Fibroblast of skin of right quadriceps (primary cell): ENCODE measurements at places on chromosomes 4 and X.

DNA sequence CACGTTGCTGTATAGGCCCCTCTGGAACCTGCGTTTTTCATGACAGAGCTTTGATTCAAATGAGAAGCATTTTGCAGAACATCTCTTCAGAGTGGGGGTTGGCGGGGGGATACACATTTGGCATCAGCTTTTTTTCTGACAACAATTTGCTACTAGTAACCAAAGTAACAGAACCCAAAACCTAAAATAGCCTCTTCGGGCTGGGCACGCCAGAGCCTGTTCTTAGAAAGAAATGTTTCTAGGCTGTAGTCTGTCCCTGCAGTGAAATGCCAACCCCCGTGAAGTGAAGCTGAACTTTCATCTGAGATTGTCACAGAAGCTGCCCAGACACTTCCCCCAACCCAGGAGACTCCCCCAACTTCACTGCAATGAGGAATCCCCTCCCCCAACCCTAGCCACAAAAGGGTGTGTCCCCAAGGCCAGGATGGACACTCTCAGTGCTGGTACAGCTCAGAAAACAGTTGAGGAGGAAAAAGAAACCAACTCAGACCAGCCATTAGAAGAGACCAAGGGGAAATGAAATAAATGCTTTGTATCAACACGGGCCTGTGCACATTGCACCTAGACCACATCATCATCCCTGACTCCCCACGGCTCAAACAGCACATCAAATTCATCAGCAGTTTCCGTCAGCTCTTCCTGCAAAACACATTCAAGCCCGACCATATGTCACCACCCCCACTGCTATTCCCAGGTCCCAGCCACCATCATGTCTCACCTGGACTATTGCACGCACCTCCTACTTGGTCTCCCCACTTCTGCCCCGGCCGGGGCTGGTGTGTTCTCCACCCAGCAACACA is 8.4 kb upstream of the MAN2B2 start:
- DNase-seq: no peak

GRCh38 chr4:165737309-165737972 is 135.6 kb upstream of the TLL1 start:
- DNase-seq: no peak

DNA sequence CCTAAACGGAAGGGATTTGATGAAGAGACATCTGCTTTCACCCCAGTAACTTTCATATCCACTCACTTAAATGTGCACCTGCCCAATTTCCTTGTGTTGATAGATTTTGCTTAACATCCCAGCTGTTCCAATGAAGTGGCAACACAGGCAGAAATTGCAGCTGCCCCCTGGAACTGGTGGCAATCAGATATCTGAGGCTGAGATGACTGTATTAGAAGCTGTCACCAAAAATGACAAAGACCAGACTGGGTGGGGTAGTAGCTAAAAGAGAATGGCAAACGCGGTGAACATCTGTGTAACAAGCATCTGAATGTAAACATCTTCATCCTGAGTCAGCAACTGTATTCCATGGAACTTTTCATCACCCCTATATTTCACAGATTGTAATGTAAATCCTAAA is 17.1 kb downstream of the GABRA2 start:
- no peak for DNase-seq

DNA sequence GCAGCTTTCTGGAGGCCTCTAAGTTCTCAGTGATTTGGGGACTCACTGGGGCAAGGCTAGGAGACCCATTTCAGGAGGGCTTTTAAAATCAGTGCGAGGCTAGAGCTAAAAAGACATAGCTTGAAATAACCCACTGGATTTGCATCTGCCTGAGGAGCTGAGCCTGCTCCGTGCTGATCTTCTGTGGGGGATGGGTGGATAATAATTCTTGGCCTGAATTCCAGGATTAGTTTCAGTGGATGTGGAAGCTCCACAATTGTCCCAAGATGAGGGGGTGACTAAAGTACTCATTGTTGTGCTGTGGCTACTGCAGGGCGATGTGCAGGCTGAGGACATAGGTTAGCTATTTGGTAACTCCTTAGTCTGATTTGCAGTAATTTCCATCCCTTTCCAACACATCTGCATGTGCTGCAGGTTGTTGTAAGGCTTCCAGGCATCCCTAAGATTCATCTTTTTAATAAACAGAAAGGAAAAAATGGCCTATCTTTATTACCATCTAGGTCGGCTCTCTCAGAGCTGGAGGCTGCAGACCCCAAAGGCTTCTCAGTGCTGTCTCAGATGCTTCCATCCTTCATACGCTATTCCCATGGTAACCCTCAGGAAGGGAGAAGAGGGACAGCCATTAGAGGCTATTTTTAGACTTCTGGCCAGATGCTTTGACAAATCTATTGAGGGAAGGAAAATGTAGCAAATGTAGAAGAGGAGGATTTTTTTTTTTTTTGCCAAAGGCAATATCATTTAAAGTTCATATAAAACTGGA is 63.4 kb downstream of the GRXCR1 start:
- no peak for DNase-seq

DNA sequence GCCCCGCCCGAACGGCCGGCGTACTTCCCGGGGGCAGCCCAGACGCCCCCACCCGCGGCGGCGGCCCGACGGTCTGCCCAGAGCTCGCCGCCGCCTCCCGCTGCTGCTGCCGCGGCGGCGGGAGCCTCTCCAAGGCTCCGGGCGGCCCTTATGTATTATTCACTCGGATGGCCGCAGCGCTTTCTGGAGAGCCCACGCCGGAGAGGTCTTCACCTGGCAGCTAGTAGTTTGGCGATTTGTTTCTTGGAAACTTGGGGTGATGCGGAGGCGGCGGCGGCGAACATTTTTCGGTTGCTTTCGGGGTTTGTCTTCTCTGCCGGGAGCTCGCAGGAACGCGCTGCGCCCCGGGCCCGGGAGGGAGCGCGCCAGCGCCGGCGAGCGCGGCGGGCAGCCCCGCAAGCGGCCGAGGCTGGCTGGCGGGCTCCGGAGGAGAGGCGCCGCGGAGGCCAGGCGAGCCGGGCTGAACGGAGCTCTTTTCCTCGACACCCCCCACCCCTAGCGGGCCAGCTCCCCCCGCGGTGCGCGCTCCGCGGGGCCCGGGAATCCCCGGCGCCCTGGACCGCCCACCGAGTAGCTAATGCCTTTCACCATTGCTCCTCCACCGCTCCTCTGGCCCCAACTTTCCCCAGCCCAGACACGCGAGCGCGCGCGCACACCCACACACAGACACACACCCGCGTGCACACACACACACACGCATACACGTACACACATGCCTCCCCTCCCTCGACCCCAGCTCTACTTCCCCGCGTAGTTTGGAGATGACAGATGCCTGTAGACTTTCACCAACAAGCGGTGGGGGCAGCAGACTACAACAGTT is 113.5 kb downstream of the DHX15 start:
- DNase-seq: peak; percentile 55

DNA sequence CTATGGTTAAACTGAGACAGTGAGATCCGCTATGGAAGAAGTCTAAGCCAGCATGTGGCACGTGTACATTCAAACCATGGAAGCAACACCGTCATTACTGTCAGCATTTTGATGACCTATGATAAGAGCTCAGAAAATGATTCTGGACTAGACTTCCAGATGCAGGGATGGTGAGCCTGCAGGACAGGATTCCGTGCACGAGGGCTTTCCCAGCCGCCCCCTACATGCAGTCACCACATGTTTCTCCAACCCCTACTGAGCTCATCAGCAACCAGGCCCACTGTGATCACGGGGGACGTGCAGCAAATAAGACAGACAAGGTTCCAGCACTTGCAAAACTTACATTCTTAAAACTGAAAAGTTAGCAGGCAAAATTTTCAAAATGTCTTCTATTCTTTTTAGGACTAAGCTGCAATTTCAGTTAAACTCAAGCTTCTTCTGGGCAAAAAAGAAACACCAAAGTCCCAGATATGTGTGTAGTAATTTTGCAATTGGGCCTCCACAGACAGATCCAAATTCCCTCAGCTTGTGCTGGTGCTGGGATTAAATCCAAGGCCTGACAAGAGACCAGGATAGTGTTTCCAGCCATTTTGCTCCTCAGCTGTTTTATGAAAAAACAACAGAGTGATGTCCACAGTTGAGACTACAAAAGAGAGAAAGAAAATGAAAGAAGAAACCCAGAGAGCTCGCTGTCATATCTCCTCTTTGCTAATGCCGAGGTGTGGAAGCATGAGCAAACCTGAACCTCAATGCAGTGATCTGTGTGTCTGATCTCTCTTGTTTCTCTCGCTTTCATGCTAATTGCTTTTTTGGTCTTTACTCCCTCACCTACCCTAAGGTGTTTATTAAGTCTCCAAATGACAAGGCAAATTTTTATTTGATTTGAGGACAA is 118.2 kb downstream of the AFAP1 start:
- no peak for DNase-seq

GRCh38 chrX:39820938-39821708 is 276.6 kb downstream of the BCOR start:
- peak; percentile 49 for DNase-seq

- DNase-seq: no peak
Measured at GRCh38 chr4:139938414-139938813, 215.6 kb downstream of the MAML3 start.

DNA sequence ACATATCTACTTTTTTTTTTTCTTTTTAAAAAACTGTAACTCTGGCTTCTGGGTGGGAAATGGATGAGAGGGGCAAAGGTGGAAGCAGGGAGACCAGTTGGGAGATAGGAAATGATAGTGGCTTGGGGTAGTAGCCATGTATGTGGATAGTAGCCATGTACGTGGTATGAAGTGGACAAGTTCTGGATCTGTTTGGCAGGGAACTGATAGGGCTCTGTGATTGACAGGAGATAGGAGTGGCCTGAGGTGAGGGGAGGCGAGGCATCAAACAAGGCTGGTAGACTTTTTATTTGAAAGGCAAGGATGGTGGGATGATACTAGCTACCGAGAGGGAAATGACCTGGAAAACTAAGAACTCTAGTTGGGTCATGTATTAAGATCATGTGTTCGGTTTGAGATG is 117.8 kb downstream of the AFF1 start:
- no peak for DNase-seq

- DNase-seq: no peak
Measured at GRCh38 chr4:36740796-36741310, 459.4 kb downstream of the DTHD1 start.

DNA sequence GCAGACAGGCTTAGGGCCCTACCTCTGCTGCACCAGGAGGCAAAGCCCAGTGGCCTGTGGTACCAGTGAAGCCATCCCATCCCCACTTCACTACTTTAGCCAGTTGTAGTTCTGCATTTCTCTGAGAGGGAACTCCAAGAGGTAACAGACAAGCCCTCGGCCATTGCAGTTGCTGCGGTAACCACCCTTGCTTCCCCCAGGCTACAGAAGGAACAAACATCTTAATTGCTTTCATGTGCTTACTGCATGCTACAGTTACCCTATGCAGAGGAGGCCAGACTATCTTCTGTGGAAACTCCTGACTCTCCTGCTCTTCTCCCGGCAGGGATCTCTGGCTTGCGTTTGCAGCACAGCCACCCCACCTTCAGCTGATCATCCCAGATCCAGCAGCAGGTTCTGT is 67.8 kb downstream of the SPIN4 start:
- DNase-seq: no peak

DNA sequence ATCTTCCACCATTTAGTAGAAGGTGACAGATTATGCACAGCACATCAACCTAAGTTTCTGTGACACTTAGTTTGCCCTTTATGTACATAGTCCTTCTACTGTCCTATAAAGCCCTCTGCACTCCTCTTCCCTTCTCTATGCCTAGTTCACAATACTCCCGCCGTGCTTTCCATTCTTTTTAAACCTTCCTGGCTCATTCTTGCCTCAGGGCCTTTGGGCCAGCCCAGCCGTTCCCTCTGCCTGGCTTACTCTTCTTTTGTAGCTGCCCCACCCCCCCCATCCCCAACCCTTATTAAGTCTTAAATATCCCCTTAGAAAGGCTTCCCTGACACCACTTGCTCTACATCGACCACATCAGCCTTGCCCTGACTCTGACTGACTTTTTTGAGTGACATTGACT is 33.0 kb downstream of the SGMS2 start:
- no peak for DNase-seq

- DNase-seq: peak; percentile 80
Measured at GRCh38 chrX:38233891-38234667, 13.4 kb upstream of the SRPX start.

GRCh38 chr4:72591547-72592454 is 22.8 kb upstream of the ADAMTS3 start:
- peak; percentile 6 for DNase-seq

GRCh38 chr4:141914746-141915145 is 278.4 kb downstream of the IL15 start:
- no peak for DNase-seq

GRCh38 chr4:149719806-149720205 is 95.8 kb downstream of the IQCM start:
- DNase-seq: no peak

DNA sequence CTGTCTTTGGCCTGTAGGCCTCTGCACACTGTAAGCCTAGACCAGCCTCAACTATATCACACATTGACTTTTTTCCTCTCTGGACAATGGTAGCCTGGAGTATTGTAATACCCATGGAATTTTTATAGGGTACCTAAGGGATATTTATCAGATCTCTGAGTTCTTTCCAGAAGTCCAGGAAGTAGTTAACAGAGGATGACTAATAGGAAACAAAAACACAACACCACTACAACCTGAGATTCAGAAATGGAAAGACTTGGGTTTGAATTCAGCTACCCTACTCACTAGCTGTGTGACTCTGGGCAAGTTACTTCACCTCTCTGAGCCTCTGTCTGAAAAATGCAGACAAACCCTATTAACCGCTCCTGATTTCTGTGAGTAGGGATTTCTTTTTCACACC is 7.7 kb upstream of the STX18 start:
- DNase-seq: peak; percentile 6

GRCh38 chr4:10629394-10629793 is 55.2 kb downstream of the CLNK start:
- no peak for DNase-seq

- DNase-seq: no peak
Measured at GRCh38 chr4:931194-931959, 739 bp downstream of the GAK start.

GRCh38 chr4:82489076-82489475 is 58.7 kb downstream of the ENOPH1 start:
- no peak for DNase-seq

- peak; percentile 54 for DNase-seq
Measured at GRCh38 chr4:149836546-149836945, 20.9 kb upstream of the IQCM start.

GRCh38 chr4:148651991-148652390 is 209.8 kb upstream of the NR3C2 start:
- no peak for DNase-seq

GRCh38 chr4:82667761-82668480 is 106.1 kb upstream of the TMEM150C start:
- DNase-seq: peak; percentile 38

DNA sequence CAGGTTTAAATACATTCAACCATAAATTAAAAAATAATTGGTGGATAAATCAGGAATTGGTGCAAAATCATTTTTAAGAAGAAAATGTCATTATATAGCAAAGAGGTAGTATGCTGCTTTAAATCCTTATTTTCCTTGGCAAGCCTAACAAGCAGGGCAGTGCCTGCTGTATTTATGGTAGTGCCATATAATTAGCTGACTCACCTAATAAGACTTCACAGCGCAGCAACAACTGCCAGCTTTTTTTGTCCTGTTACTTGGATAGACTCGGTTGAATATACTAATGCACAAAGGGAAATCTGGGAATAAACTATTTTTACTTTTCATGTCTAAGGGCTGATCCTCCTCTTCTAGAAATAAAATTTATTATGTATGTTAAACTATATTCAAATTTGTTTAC is 99.1 kb downstream of the SNCA start:
- DNase-seq: peak; percentile 40
